Fibroblast of skin of abdomen (primary cell): ENCODE measurements at places on chromosomes 3 and 15.

DNA sequence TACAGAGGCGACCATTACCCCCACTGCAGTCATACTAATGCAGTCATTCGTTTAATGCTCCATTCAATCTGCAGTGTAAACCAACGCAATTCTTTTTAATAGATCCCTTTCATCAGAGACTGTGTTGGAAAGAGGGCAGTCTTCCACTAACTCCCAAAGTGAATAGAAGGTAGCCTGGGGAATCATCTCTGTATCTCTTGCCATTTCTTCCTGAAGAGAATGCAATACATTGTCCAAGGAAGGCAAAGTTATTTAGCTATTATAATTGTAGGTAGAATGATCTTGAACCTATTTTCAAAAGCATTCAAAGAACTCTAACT lies 1.3 kb upstream of the SLITRK3 start:
- no peak for DNase-seq

- DNase-seq = no peak
These were observed 44.0 kb downstream of the GOLGB1 start for GRCh38 chr3:121705541-121705940.

GRCh38 chr3:12935861-12936830 lies 94.8 kb upstream of the RPL32 start:
- no peak for DNase-seq

DNA sequence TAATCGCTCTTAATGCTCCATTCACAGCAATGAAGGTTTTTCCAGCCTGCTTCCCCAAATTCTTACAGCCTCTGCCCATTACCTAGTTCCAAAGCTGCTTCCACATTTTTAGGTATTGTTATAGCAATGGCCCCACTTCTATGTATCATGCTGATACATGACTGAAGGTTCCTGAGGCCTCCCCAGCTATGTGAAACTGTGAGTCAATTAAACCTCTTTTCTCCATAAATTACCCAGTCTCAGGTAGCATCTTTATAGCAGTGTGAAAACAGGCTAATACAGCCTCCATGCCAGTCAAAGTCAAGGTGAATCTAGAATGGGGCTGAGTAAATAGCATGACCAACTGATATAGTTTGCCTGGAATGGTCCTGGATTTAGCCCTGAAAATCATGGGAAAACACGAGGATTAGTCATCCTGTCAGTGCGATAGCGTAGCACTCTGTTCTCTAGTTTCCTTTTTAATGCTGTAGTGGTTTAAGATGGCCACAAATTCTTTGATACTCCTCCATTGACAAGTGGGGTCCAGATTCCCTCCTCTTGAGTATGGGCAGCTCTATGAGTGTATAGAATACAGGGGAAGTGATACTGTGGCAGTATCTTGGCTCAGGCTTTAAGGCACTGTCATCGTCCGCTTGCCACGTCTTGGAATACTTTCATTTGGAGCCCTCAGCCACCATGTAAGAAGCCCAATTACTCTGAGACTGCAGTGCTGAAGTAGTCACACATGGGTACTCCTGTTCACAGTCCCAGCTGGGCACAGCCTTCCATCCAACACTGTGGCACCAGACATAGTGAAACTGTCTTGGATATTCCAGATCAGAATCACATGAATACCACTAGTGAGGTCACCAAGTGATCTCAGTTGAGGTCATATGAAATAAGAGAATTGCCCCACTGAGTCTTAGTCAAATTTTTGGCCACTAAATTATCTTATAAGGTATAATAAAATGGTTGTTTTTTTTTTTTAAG lies 94.0 kb upstream of the PLCL2 start:
- no peak for DNase-seq

- no peak for DNase-seq
These were observed 36.9 kb upstream of the MYZAP start for GRCh38 chr15:57554812-57555179.

- DNase-seq = no peak
These were observed 42.9 kb downstream of the SEMA5B start for GRCh38 chr3:122984650-122985049.

DNA sequence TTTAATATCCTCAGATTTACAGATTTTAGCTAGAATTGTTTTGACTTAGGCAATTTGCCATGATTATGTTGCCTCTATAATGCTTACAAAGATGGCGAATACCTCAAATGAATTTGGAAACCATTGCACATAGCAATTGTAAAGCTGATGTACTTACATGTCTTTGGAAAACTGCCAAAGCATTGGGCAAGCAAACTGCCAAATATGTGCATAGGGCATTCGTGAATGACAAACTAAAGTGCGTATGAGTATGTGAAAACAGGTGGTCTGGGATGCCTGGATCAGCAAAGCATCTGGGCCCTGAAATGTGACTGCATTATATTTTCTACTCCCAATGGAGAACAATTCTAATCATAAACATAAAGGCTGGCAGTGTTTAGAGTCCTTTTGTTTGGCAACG lies 445.3 kb upstream of the ROBO1 start:
- DNase-seq = no peak

DNA sequence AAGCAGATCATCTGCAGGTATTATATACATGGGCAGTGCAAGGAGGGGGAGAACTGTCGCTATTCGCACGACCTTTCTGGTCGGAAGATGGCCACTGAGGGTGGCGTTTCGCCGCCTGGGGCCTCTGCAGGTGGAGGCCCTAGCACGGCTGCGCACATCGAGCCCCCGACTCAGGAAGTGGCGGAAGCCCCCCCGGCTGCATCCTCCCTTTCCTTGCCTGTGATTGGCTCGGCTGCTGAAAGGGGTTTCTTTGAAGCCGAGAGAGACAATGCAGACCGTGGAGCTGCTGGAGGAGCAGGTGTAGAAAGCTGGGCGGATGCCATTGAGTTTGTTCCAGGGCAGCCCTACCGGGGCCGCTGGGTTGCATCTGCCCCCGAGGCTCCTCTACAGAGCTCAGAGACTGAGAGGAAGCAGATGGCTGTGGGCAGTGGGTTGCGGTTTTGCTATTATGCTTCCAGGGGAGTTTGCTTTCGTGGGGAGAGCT lies 639 bp downstream of the MKRN3 start:
- DNase-seq = no peak

- DNase-seq = peak; percentile 89
These were observed 10.2 kb upstream of the C15orf61 start for GRCh38 chr15:67510597-67511190.

DNA sequence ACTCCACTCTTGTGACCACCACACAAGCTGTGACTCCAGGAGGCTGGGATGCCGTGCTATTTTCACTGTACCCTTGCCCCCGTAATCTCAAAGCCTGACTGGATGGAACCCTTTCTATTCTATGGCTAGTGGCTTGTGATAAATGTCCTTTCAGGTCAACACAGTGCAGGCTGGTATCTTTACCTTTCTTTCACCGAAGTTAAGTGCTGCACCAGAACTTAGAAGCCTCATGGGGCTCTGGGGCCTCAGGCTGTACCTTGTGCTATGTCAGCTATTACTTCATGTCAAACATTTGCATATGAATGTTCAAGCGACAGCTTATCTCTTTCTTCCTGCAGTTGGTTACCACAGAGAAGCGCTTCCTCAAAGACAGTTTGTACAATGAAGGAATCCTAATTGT lies 66.8 kb downstream of the RPL39L start:
- DNase-seq = no peak

DNA sequence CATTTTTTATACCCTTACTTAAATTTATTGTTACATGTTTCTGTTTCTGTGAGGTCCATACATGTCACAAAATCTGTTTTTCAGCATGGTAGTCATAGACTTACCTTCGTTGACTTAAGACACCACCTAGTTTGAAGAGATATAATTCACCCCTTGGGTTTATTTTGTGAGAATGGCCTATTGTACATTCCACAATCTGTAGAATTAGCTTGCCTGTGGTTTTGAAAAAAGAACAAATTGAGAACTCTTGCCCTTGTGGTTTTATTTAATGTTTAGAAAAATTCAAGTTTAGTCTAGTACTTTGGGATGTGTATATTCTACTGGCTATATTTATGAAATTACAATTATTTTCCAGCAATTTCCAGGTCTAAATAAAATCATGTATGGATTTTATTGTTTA lies 31.6 kb downstream of the FILIP1L start:
- peak; percentile 56 for DNase-seq

DNA sequence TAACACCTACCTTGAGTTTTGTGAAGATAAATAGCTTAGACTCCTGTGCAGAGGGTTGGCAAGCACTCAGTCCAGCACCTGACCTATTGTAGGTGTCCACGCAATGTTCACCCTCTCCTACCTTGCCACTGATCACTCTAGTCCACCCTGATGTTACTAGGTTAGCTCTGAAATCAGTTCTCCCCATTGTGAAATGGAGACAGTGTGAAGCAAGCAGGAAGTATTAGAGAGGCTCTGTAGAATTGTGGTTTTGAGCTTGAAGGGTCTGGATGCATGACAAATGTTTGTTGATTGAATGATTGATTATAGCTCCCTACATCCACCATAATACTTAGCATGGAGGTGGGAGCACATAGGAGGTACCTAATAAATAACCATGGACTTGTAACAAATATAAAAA lies 199.7 kb downstream of the RPLP1 start:
- no peak for DNase-seq

DNA sequence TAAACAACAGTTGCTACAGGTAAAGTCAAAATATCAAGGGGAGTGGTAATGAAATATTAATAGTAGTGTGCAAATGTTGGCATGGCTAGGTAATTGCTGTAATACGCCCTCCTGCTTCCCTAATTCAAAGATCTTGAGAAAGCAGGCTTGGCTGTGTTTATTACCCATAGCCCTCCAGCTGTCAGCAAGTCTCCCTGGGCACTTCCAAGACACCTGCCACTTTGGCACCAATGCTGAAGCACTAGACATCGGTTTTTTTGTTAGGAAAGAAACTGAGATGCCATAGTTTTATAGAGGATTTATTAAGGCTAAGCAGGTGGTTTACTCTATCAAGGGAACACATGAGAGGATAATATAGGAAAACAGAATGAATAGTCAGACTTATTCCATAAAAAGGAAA lies 64.4 kb downstream of the P2RY1 start:
- DNase-seq = no peak

GRCh38 chr15:61421938-61422337 lies 192.8 kb upstream of the RORA start:
- DNase-seq = no peak

GRCh38 chr3:127426444-127427153 lies 138.8 kb upstream of the PRR20G start:
- DNase-seq = no peak

GRCh38 chr3:69504232-69504631 lies 118.3 kb upstream of the FRMD4B start:
- DNase-seq = peak; percentile 57

DNA sequence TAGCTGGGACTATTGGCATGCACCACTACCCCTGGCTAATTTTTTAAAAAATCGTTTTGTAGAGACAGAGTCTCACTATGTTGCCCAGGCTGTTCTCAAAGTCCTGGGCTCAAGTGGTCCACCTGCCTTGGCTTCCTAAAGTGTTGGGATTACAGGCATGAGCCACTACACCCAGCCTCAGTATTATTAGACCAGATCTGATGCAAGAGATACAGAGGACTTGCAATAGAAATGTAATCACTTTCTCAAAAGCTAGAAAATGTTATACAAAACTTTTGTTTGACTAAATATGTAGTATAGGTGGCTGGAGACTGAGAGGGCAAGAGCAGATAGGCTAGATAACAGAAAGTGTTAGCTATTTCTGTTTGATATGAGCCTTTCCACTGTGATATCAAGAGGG lies 531.9 kb downstream of the SOX2 start:
- no peak for DNase-seq

- DNase-seq = no peak
These were observed 274.3 kb upstream of the CNTN4 start for GRCh38 chr3:1824359-1824758.

DNA sequence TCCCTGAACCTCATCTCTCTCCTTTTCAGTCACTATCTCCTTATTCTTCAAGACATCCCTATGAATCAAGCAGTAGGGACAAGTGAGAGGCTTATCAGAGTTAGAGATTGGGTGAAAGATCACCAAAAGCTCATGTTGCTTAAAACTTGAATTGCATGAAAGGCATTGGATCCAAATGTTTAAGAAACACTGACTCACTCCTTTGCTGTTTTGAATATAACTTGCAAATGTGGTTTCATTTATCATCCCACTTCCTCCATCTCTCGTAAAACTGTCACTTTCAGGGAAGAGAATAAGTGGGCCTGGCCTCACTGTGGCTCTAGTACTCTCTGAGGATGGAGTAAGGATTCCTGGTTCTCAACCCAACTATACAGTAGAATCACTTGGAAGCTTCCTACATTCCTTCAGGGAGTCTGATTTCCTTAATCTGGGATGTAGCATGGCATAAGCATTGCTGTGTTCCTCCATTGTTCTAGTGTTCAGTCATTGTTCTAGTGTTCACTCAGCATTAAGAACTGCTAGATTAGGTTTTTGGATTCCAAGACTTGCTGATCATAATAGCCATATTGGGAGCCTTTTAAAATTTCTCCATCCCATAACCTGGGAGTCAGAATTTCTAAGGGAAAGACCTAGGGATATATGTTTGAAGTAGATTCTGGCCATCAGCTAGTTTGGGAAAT lies 171.8 kb downstream of the TMEM108 start:
- DNase-seq = peak; percentile 78

- DNase-seq = no peak
These were observed 32.3 kb upstream of the TMCO5A start for GRCh38 chr15:37902126-37902525.
